Thymus (tissue), 14 donors: ENCODE measurements at places on chromosomes 3 and 15.

- no peak for DNase-seq
Observed at GRCh38 chr3:160780245-160780644, 24.2 kb downstream of the PPM1L start.

GRCh38 chr3:50554553-50554952, 13.0 kb downstream of the C3orf18 start:
- no peaks in the 10 kb centered on the region for H3K4me1 ChIP-seq
- H3K27ac ChIP-seq = no peak overlapping the region
- no peak for DNase-seq
- H3K4me3 ChIP-seq = no peak overlapping the region
- H3K27me3 ChIP-seq = no peaks in the 10 kb centered on the region

GRCh38 chr3:171871392-171872274, 28.5 kb downstream of the TMEM212 start:
- H3K36me3 ChIP-seq = no peaks in the 10 kb centered on the region
- H3K4me1 ChIP-seq = no peaks in the 10 kb centered on the region
- no peak for DNase-seq
- H3K27ac ChIP-seq = no peak overlapping the region
- H3K27me3 ChIP-seq = no peaks in the 10 kb centered on the region

DNA sequence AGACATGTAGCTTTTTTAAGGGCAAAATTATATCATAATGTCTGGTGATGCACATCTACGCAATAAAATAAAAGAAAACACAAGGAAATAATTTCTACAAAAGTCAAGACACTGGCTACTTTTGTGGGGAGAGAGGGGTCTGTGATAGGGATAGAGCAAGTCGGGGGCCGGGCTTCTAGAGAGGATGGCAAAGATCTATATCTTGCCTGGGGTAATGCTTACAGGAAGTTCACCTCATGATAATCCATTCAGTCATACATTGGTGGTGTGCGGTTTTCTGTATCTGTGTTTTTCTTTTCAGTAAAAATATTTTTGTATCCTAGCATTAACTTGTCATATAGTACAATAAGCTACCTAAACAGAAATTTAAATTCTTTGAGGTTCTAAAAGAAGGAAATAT, 178.8 kb downstream of the ARRDC4 start:
- H3K4me3 ChIP-seq = no peak overlapping the region
- no peaks in the 10 kb centered on the region for H3K27me3 ChIP-seq

- no peaks in the 10 kb centered on the region for H3K4me1 ChIP-seq
- no peaks in the 10 kb centered on the region for H3K36me3 ChIP-seq
- DNase-seq = no peak
Observed at GRCh38 chr3:134864636-134865035, 69.6 kb downstream of the EPHB1 start.

DNA sequence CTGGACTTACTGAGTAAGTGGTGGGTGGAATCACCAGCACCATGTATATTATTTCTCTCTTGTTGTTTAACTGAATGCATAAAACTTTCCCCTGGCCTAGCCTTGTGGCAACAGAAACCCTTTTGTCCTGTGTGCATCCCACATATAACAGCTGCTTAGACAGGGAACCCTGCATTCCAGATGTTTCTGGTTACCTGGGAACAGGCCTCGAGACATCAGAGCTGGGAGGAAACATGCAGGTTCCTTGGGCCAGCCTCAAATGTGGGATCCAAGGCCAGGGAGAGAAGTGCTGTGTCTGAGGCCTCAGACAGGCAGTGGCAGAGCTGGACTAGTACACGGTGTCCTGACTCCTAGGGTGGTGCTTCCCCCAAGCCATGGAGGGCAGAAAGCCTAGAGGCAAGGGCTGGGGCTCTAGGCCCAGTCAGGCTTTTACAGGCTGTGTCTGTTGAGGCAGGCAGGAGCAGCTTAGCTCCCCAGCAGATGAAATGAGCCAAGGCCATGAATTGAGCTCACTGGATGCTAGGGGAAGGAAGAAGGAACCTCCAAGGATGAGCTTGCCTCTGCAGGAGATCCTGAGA, 57.7 kb downstream of the ITGA11 start:
- no peaks in the 10 kb centered on the region for H3K27me3 ChIP-seq
- H3K4me3 ChIP-seq = no peak overlapping the region
- H3K27ac ChIP-seq = no peak overlapping the region
- no peaks in the 10 kb centered on the region for H3K4me1 ChIP-seq
- DNase-seq = no peak
